ENCODE measurements at places on chromosomes 16 and 17.

DNA sequence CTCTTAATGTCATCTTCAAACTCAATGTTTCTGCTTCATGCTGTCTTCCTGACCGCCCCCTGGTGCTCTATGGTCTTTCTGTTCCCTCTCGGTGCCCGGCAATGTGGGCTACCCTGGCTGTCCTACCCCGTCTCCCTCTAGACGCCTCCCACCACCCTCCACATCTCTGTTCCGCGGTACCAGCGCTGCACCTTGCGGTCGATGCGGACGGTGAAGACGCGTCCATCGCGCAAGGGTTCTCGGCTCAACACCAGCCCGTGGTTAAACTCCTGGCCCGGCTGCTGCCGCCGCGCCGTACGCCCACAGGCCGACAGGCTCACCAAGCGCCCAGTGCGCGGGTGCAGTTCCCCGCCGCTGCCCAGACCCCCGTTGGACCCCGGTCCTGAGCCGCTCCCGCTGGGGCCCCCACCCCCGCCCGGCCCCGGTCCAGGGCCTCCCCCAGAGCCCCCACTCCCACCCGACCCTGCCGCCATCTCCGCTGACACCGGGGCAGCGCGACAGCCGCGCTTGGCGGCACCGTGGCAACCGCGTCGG, at the start of gene NEURL4:
TSS of gene NEURL4 (minus strand) at position 496 of the 534 bp plus-strand sequence. CDS start at position 473, 23 bp downstream.
- DNase-seq = no peak

GRCh38 chr16:89549007-89549700, 11.3 kb upstream of the RPL13 start:
- no peak for DNase-seq

DNA sequence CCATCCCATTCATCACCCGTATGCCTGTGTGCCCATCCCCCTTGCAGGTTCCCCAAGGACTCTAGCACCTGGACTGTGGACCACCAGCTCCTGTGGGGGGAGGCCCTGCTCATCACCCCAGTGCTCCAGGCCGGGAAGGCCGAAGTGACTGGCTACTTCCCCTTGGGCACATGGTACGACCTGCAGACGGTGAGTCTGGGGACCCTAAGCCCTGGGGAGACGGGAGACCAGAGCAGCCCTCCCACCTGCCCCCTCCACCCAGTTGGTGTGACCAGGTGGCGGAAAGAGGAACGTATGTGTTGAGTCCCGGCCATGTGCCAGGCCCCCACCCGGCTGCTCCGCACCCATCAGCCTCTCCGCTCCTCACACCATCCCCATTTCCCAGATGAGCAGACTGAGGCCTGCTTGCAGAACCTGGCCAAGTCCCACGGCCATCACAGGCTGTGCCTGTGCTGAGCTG, 15.6 kb downstream of the GAA start:
- DNase-seq = no peak

DNA sequence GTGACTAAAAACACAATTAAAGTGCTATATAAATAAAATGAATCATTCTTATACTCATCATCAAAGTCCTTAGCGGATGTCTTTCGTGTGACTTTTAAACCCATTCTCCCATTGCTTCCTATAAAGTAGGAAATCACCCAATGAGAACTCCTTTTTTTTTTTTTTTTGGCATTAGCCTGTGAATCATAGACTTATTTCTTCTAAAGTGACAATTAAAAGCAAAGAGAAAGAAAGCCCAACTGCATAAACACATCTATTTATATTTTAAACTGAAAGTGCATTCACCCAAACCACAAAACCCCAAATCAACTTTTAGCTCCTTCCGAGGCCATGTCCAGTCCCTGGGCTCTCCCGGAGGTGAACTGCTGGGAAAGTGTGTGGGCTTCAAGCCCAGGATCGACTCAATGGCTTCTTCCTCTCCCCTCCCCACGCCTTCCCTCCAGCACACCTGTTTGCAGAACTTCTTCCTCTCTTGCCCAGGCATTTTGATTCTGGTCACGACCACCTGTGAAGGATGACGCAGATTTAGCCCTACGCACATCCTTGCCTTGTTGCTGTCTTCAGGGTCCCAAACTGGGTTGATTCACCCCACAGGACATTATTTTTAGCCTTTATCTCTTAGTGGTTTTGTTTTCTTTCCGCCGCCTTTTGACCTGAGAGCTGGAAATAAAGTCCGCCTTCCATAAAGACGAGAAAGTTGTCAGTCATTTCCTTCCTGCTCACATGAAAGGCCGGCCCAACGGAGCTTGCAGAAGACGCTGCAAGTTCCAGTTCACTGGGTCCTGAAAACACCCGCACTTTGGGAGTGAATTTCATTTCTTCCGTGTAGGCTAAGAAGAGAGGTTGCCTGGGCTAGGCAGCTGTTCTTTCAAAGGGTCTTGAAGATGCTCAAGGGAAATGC, 166.8 kb downstream of the MAP2K6 start:
- DNase-seq = no peak

GRCh38 chr17:33015716-33016346, 24.2 kb downstream of the SPACA3 start:
- no peak for DNase-seq

Measured in SHP77 treated with DMSO at 0.1 percent for 48 hours (cell line).